Keratinocyte (primary cell): ENCODE measurements at places on chromosomes 7 and 10.

GRCh38 chr10:37812290-37812689 is 45.1 kb downstream of the ZNF248 start:
- no peak for DNase-seq

GRCh38 chr10:9038146-9038714 is 983.7 kb downstream of the GATA3 start:
- DNase-seq, result no peak

GRCh38 chr10:21724020-21724589 is 190.1 kb downstream of the MLLT10 start:
- no peak for DNase-seq

- DNase-seq, result no peak
Measured at GRCh38 chr10:60171436-60172013, 218.2 kb downstream of the ANK3 start.

DNA sequence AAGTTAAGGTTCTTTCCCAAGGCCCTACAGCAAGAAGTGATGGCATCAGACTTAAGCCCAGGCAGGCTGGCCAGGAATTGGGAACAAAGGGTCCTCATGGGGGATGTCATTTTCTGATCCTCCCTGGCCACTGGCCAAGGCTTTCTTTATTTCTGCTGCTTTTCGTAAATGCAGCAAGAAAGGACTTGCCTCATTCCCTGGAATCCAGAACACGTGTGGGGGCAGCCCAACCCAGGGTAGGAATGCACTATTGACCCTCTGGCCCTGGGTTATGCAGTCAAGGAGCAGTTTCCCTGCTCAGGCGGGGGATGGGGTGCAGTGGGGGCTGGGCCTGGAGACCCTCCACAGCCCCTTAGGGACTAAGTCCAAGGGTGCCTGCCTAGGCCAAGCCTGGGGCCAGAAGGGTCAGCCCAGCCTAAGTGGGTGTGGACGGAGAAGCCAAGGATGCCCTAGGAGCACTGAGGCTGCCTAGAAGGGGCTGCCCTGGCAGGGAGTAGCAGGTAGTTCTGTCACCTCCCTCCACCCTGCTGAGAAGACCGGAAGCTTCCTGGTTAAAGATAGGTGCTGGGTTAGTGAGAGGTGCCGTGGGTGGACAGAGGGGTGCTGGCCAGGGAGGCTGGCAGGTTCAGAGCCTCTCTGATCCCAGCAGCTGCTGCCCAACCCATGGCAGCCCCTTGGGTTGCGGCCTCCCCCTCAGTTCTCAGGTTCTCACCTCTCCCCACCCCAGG is 179.2 kb downstream of the SH3PXD2A start:
- DNase-seq, result peak; percentile 64

DNA sequence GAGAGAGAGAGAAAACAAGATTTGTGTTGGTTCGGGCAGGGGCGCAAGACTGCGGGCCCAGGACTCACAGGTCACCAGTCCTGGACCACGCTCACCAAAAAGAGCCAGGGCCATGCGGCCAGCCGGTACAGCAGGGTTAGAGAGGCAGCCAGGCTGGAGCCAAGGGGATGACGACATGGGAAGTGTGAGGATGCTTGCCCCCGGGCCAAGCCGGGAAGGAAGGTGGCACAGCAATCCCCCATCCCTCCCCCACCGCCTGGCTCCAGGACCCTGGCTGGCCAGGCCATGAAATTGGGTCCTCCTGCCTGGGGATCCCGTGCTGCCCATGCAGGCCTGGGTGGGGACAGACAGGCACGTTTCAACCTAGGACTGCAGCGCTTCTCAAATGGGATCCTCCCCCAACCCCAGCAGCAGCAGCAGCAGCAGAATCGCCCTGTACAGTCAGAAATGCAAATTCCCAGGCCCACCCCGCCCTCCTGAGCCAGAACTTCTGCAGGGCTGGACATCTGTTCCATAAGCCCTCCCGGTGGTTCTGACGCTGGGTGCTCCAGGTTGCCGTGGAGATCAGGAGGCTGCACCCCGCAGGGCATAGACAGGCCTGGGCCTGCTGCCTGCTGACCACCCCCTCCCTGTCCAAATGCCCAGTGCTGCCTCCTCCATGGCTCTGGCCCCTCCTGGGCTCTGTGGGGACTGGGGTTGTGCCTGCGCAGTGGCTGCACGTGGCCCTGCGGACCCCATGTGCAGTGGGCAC is 35.0 kb downstream of the YKT6 start:
- DNase-seq, result no peak

GRCh38 chr7:434891-435629 is 84.6 kb downstream of the PDGFA start:
- DNase-seq, result no peak

DNA sequence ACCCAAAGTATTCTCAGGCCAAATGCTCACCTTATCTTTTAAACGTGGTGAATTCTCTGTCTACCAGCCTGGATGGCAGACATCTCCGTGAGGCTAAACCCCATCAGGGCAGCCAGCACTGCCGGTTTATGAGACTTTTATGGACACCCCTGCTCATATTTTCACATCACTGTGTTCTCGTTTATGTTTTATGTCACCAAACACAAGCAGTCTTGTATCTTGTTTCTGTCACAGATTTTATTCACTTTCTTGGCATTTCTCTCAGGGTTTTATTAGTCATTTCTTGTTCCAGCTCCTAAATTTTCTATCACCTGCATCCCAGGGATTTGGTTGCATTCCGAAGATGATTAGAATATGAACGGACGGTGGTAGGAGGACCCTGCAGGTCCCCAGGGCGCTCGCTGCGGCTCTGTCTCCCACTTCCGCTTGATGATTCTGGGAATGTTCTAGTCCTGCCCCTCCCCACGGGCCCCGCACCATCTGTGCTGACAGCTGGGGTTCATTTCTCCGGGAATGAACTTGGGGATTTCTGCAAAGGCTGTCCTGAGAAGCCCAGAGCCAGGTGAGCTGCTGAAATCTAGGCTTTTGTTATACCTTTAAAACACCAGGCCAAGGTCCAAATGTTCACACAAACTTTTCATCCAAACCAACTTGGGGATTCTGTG is 217.6 kb downstream of the GFRA1 start:
- no peak for DNase-seq

DNA sequence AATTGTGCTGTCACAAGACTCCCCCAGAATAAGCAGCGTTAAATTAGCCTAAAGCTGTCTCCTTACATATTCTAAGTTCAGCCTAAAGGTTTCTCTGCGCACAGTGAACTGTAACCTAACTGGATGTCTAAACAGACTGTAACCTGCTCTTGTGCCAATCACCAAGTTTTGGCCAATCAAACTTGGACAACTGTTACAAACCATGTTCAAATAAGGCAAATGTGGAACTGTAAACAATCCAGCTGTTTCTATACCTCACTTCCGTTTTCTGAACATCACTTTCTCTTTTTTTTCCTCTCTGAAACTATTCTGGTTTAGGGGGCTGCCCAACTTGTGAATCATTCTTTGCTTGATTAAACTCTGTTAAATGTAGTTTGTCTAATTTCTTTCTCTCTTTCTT is 252.2 kb upstream of the HABP2 start:
- no peak for DNase-seq

- DNase-seq, result no peak
Measured at GRCh38 chr10:70060389-70060788, 7.7 kb downstream of the MACROH2A2 start.

- DNase-seq, result no peak
Measured at GRCh38 chr7:42407021-42407710, 170.2 kb upstream of the GLI3 start.

- DNase-seq, result no peak
Measured at GRCh38 chr10:70379581-70380176, 2.7 kb downstream of the LRRC20 start.

DNA sequence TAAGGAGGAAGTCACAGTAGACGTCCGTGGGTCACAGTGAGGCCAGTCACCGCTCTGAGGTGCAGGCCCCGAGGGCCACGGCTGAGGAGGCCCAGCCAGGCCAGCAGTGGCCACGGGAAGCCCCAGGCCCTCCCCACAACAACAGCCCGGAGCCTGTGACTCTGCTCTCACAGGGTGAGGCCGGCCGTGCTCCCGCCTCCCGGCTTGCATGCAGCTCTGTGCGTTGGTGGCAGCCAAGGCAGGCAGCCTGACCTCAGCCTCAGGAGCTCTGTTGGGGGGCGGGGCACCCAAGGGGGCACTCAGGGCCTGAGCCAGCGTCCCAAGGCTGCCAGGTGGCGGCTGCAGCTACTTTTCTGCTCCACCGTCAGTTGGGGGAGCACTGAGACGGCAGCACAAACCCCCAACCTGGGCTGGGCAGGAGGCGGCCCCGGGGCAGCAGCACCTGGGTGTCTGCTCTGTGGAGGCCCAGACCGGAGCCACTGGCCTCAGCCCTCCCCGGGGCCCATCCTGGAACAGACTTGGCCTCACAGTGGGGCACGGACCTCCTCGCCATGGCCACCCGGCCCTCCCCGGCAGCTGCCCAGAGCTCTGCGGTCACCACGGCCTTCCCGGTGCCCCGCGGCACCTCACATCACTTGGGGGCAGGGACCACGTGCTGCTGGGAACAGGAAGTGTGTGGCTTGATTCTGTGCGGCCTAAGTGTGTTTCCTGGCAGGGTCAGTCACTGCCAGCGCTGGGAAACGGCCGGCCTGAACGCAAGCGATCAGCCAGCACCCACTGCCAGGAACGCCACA is 13.3 kb downstream of the CYP2W1 start:
- DNase-seq, result no peak

GRCh38 chr10:61845950-61846268 is 55.6 kb upstream of the ARID5B start:
- DNase-seq, result no peak

DNA sequence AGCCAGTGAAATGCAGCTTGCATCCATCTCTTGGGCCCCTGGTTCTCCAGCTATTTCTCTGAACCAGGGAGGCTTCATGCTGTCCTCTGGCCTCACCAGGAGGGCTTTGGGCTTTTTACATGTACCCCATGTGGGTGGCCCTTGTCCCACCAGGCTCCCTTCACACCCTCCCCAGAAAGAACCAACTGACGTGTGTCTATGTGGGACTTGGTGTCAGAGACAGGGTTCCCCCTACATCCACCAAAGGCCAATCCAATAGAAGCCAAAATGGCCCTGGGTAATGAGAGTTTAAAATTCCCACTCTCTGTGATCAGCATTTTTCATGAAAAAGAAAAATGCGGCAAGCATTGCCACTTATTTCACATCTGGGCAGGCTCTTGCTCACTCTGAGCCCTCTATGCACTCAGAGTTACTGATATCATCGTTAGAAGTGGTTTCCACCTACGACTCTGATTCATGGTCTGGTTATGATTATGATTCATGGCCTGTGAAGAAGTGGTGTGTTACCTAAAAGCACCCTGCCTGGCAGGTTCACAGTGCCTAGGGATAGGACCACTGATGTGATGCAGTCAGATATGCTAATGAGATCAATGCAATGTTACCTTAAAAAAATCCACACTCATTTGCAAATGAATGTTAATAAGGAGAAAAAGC is 133.5 kb downstream of the BUB3 start:
- DNase-seq, result peak; percentile 54

GRCh38 chr10:24147321-24147720 is 61.6 kb upstream of the KIAA1217 start:
- no peak for DNase-seq

DNA sequence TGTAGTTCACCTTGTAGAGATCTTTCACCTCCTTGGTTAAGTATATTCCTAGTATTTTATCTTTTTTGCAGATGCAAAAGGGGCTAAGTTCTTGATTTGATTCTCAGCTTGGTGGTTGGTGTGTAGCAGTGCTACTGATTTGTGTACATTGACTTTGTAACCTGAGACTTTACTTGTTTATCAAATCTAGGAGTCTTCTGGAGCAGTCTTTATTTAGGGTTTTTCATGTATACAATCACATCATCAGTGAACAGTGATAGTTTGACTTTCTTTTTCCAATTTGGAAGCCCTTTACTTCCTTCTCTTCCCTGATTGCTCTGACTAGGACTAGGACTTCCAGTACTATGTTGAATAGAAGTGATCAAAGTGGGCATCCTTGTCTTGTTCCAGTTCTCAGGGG is 33.8 kb downstream of the GPR22 start:
- DNase-seq, result no peak

- DNase-seq, result no peak
Measured at GRCh38 chr10:58741673-58742072, 229.0 kb downstream of the BICC1 start.

GRCh38 chr7:45122975-45123860 is 11.7 kb upstream of the TBRG4 start:
- DNase-seq, result no peak

DNA sequence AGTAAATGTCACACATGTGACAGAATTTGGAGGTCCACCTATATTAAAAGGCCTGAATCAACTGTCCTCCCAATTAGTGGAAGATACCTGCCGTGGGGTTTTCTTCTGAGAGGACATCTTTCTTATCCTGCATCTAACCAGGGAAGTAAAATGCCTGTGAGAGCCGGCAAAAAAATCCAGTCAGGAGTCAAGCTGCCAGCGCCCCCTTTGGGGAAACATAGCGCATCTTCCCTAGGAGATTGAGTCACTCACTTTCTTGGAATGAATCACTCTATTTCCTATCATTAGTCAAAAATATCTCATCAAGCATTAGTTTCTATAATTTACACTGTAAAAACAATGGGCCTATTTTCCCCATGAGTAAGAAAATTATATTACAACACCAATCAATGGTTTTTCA is 66.4 kb upstream of the ANK3 start:
- DNase-seq, result no peak

- no peak for DNase-seq
Measured at GRCh38 chr7:3495530-3495929, 194.5 kb downstream of the SDK1 start.

- DNase-seq, result no peak
Measured at GRCh38 chr7:152865461-152865860, 105.9 kb downstream of the ACTR3B start.

DNA sequence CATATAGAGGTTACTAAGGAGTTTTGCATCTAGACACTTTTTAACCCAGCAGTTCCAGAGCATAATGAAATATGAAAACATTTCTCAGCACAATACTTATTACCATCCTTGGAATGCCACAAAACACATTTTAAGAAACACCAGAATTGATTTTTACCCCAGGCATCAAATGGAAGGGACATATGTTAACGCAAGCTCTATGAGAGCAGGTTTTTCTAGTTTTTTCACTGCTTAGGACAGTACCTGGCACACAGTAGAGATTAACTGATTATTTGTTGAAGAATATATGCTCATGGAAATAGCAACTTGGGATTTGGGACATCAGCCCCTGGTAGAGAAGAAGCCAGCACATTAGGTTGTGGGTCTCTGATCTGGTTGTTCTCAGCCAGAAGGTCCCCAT is 67.0 kb upstream of the ARID5B start:
- no peak for DNase-seq

DNA sequence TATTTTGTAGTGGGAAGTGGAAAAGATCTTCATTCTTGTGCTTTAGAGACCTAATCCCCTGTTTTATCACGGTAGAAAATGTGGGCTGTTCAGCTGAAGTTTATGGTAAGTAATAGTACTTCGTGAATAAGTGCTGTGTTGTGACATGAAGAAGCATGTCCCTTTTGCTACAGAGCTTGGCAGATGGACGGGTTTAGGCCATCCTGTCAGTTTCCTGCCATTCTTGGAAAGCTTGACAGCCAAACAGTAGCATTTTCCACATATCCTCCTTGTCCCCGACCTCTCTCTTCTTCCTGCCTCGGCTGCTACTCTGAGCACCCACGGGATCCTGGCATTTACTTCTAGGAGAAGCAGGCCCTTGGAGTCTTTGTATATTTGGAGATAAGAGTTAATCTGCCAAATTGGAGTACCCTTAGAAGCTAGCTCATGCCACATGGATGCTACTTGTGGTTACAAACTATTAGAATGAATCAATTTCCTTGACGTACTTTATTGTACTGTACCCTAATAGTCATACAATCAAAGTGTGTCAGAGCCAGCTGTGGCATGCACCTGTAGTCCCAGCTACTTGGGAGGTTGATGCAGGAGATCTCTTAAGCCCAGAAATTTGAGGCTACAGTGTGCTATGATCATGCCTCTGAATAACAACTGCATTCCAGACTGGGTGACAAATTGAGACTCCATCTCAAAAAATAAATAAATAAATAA is 39.2 kb downstream of the PNLIPRP3 start:
- no peak for DNase-seq

- no peak for DNase-seq
Measured at GRCh38 chr7:1609023-1609422, 39.2 kb upstream of the PSMG3 start.
